Stimulated activated CD4-positive, alpha-beta T cell treated with anti-CD3 and anti-CD28 coated beads, Interleukin-4, amount 100 ng/mL, for 48 hours (primary cell): ENCODE measurements at places on chromosomes 2 and 18.
A peak's percentile ranks its signal among the peaks of the same experiment; 100 is the strongest.

DNA sequence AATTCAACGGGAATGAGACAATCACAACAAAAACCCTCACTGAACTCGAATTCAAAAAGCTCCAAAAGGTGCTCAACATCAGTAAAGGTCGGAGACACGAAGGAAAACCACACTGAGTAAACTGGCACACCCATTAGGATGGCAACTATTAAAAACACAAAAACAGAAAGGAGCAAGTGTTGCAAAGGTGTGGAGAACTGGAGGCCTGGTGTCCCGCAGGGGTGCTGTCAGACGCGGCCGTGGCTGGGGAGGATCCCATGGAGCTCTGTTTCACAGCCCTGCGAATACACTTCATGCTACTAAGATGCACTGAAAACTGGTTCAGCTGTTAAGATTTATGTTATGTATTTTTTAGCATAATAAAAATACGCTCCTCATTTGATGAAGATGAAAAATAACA lies 730.6 kb downstream of the GALR1 start:
- no peak for DNase-seq

DNA sequence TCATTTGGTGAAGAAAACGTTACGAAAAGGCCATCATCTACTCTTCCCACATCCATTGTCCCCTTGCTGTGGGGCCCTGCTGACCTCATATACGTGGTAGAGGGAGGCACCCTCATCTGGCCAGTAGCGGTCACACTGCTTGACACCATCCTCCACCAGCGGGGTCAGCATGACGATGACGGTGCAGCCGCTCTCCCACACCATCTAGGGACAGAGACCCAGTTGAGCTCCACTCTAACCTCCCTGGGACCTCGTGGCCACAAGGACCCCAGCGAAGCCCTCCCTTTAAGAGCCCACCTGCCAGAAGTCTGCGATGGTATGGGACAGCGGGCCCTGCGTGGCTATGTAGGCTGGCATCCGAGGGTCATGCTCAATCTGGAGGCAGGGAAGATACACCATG lies 13.1 kb downstream of the PTPRN start:
- DNase-seq: no peak

DNA sequence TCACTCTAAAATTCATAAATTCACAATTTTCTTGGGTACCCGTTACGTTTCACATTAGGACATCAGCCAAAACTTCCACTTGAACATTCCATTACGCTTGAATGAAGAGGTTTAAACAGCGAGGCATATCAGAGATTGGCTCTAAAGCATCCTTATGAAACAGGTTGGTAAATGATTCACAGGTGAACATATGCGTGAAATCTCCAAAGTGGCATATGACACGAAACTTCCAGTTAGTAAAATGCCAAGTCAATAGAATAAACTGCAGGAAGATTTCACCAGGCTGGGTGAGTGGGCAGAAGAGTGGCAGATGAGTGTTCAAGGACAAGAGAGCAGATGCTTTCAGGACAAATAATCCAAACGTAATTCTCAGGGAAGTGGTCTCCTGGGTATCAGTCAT lies 33.9 kb upstream of the GLS start:
- no peak for DNase-seq

GRCh38 chr2:44051593-44052347 lies 56.0 kb upstream of the LRPPRC start:
- no peak for DNase-seq

- DNase-seq: no peak
These were observed 19.0 kb downstream of the ABCG5 start for GRCh38 chr2:43819491-43820163.

DNA sequence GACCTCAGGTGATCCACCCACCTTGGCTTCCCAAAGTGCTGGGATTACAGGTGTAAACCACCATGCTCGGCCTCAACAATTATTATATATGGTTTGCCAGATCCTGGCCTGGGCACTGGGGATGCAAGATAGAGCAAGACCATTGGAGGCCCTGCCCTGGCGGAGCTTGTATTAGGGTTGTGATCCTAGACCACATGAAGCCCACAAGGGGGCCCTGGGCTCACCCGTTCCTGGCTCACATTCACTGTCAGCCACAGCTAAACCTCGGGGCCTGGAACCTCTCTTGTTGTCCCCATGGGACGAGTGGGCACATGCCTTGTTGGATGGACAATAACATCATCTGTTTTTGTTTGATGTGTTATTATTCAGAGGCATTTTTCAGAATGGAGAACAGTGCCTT lies 14.9 kb downstream of the HPCAL1 start:
- no peak for DNase-seq

DNA sequence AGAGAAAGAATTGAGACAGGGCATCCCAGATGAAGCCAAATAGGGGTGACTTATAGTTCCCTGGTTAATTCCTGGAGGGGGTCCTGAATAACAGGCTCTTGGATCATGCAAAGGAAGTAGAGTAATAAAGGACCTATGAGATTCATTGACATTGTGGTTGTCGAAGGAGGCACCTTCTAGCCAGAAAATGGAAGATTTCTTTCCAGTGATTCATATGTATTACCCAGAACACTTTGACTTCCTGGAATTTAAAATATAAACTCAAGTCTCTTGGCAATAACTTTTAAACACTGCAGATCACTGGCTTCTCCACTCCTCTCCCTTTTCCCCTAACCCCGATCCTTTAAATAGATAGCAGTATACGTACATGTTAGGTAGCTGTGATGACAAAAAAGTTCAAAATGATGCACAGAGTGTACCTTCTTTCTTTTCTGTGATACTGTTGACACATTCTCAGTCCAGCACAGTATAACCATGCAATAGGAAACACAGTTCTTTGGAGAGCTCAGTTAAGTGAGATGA lies 211.8 kb downstream of the LTBP1 start:
- DNase-seq: no peak

- no peak for DNase-seq
These were observed 262.8 kb upstream of the UBE2E3 start for GRCh38 chr2:180717588-180717987.

DNA sequence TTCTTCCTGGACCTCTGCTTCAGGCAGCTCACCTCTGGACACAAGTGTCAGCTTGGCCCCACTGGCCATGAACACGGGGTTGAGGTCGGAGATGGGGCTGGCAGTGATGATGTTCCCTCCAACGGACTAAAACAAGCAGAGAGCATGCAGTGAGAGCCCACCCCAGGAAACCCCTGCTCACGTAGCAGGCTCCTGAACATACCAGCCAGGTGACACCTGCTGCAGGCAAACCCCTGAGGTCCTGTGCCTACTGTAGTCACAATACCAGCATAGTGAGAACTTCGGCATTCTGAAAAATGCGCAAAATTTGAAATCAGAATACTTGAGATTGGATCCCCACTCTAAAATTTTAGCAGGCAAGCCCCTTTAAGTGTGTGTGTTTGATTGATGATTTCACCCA lies 32.9 kb downstream of the XDH start:
- no peak for DNase-seq

- DNase-seq: peak; percentile 30
These were observed 19.0 kb downstream of the INO80C start for GRCh38 chr18:35478520-35479435.

GRCh38 chr2:56816666-56817065 lies 632.9 kb downstream of the CCDC85A start:
- no peak for DNase-seq

- no peak for DNase-seq
These were observed 583.1 kb downstream of the XIRP2 start for GRCh38 chr2:167471332-167471731.
